Stimulated activated CD4-positive, alpha-beta T cell treated with anti-CD3 and anti-CD28 coated beads, Interleukin-4, amount 100 ng/mL, for 4 hours (primary cell): ENCODE measurements at places on chromosomes 5 and 9.

GRCh38 chr5:96008987-96009647, 47.5 kb upstream of the ELL2 start:
- no peak for DNase-seq

DNA sequence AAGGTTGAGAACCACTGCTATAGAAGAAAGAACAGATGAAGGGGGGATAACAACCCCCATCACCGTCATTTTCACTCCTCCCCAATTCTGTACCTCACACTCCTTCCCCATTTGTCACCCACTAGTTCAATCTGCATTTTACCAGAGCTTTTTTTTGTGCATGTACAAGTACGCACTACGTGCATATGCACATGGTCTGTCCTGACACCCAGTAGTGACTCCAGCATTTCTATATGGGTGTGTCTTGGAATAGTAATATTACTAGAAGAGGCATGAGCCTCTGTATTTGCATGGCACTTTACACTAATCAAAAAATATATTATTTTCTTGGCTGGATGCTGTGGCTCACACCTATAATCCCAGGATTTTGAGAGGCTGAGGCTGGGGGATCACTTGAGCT, 38.7 kb downstream of the NIM1K start:
- no peak for DNase-seq

- no peak for DNase-seq
Measured at GRCh38 chr5:21823588-21823987, 1029.6 kb downstream of the CDH12 start.

DNA sequence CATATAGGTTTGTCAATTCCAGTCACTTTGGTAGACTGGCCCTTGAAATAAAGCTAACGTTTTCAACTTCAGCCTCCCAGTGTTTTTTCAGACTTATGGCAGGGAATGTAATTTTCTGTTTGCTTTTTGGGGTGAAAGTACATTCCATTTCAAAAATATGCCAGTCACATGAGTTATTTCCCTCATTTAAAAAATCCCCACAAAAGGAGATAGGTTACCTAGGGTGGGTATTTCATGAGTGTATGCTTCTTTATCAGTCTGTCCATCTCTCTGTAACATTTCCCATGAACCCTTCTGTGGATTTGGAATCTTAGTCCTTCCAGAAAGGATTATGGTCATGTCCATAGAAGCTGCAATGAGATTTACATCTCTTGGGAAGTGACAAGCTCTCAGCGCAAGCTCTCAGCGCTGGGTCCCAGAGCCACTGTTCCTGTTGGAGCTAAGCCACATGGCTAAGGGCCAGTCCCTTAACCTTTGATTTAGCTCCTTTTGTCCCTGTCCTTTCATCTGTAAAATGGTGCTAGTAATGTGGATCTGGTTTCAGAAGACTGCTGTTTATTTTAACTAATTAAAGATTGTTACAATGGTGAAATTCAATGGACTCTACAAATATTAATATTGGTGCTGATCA, 294.9 kb downstream of the NR3C1 start:
- no peak for DNase-seq
